ENCODE measurements at places on chromosomes 11 and 22. TPM values are rescaled to one million over a fixed set of nuclear protein-coding genes. Genes with fewer than 3 reads are reported as not detected.

GRCh38 chr11:10373340-10373739 is 68.5 kb downstream of the ADM start:
- no peak for DNase-seq

PARVG gene
- 1.5 TPM for polyA plus RNA-seq

DNA sequence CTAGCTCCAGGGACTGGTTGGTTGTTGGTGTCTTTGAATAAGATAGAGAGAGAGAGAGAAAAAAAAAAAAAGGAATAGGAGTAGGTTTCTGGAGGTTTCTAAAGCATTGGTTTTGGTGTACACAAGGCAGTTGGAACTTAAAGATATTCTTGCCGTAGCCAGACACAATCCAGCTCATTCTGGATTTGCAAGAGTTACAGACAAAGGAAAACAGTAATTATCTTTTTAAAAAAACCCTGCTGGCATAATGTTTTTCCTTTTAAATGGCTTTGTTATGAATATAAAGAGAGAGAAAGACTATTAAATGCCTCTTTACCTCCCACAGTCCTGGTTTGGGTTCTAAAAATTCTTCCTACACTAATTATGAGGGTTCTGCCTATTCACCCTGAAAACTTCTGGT is 120.4 kb upstream of the RAG2 start:
- no peak for DNase-seq

- DNase-seq = no peak
Observed at GRCh38 chr11:72012897-72013721, 14.4 kb downstream of the IL18BP start.

- DNase-seq = no peak
Observed at GRCh38 chr22:31136155-31136554, 4.2 kb downstream of the PLA2G3 start.

ROBO4 gene
- polyA plus RNA-seq = not detected

DNA sequence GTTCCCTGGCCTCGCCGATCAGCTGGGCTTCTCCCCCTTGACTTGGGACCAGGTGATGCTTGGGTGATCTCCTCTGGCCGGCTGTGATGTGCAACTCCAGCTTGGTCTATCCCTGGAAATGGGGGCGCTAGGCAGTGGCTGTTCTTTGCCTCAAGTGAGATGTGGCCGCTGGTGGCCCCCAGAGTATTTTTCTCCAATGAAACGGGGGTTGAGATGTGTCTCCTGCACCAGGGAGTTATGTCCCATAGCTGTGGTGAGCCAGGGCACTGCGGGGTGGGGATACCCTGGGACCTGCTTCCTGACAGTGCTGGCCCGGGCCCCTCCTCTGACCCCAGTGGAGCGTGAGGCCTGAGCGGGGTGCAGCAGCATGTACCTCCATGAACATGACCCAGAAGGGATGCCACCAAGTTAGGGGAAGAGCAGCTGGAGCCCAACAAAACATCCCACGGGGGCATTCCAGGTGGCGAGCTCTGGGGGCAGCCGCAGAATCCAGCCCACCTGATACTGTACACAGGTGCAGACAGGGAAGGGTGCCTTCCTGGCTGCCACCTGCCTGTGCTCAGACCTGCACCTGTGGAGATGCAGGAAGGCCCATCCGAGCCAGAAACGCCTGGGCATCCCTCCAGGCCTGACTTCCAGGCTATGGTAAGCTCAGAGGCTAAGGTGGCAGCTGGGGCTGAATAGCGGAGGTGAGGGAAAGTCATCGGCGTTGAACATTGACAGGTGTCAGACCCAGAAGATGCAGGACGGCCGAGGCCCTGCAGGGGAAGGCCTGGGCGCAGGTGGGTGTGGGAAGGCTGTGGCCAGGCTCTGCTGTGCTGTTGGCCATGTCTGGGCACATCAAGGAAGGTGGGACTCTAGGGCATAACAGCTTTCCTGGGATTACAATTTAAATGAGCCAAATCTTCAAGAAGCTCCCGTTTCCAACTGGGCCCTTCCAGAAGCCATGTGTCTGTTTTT is 97.3 kb downstream of the CTTN start:
- no peak for DNase-seq

DNA sequence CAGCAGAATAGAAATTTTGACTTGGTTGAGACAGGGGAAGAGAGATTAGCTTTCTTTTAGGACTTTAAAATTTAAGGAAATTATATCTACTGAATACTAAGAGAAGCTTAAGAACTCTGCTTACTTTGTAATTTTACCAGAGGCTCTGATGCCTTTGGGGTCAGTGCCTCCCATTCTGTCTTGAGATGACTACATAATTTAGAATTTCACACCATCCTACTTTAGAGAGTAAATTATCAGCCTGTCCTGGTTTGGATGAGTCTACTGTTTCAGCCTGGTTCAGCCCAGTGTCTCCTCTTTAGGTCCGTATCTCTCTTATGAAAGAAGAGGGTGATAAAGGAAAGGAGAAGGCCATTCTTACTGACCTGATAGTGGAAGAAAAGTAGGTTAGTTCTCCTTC is 9.8 kb downstream of the NUCB2 start:
- DNase-seq = no peak

- no peak for DNase-seq
Observed at GRCh38 chr22:38694049-38694448, 6.7 kb downstream of the JOSD1 start.

GRCh38 chr11:100008417-100008816 is 678.7 kb upstream of the ARHGAP42 start:
- no peak for DNase-seq

GRCh38 chr11:73423506-73423905 is 47.3 kb downstream of the RELT start:
- no peak for DNase-seq

CAPN5 gene
- polyA plus RNA-seq = 21.5 TPM

DNA sequence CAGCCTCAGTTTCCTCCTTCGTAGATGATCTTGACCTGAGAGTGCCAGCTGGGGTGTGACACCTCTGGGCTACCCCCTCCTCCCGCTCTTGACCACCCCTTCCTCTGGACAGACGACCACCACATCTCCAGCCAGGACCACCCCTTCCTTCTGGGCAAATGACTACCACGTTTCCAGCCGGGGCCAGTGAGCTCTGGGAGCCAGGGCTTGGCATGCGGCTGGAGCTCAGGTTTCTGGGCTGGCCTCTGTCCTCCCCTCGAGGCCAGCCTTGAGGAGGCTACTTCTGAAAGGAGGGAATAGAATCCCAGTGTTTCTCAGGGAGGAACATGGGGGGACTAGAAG is 120.9 kb downstream of the KCNQ1OT1 start:
- no peak for DNase-seq

- DNase-seq = no peak
Observed at GRCh38 chr11:97770570-97770969, 1250.2 kb upstream of the CNTN5 start.

DNA sequence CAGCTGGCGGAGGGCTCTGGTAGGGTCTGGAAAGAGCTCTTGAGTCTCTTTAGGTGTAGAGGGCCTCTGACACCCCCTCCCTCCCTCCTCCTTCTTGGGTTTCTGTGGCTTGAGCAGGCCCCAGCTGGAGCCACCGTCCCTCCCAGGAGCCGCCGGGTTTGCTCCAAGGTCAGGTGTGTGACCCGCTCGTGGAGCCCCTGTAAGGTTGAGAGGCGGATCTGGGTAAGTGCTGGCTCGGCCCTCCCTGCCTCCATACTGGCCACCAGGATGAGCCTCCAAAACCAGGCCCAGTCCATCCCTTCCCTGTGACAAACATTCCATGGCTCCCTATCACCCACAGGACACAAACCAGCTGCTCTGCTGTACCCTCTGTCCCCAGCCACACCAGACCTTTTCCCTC is 9.3 kb downstream of the PLEKHB1 start:
- no peak for DNase-seq

DNA sequence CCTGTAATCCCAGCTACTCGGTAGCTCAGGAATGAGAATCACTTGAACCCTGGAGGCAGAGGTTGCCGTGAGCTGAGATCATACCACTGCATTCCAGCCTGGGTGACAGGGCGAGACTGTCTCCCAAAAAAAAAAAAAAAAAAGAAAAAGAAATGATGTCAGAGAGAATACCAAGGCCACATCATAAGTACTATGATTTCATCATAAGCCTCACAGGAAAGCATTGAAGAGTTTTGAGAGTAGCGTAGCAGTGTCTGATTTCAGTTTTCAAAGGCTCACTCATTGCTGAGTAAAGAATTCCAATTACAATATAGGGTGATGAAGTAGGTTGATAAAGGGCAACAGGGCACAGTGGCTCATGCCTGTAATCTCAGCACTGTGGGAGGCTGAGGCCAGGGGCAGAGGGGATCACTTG is 88.8 kb downstream of the MRTFA start:
- no peak for DNase-seq

- no peak for DNase-seq
Observed at GRCh38 chr11:21909145-21909544, 283.7 kb upstream of the ANO5 start.

DNA sequence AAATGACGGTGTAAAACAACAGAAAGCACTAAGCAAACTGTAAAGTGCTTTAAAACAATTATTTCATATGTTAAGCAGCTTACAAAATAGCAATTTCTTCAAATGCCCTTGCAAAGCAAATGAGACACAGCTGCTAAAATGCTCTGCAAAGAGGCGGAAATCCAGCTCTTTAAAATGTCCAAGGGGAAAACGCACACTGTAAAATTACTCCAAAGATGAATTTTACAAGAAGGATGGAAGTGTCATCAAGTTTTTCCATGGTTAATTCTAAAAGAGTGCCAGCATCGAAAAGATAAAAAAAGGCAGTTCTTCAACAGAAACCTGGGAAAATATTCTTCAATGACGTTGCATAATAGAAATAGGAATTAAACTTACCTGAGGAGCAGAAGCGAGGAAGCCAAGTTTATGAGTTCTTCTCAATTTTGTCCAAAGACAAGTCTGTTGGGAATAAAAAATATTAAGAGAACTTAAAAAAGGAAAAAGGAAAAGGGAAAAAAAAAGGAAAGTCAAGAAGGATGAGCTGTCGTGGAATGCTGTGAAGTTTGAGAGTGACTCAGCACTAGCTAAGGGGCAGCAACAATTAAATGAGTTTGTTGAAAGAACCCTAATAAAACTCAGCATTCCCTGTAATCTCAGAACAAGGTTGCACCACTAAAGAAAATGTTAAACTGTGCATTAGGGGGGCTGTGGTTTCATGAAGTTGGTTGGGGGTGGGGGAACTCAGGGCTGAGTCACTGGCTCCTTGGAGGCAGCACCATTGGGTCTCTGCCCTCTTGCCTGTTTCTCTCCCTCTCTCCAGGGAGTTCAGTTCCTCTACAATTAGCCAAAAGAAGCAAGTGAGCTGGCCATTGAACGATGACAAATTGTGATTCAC is 64.2 kb upstream of the BLID start:
- DNase-seq = no peak

C11orf86 gene
- polyA plus RNA-seq = 0.97 TPM

MACROD1 gene
- 34.1 TPM for polyA plus RNA-seq

DNA sequence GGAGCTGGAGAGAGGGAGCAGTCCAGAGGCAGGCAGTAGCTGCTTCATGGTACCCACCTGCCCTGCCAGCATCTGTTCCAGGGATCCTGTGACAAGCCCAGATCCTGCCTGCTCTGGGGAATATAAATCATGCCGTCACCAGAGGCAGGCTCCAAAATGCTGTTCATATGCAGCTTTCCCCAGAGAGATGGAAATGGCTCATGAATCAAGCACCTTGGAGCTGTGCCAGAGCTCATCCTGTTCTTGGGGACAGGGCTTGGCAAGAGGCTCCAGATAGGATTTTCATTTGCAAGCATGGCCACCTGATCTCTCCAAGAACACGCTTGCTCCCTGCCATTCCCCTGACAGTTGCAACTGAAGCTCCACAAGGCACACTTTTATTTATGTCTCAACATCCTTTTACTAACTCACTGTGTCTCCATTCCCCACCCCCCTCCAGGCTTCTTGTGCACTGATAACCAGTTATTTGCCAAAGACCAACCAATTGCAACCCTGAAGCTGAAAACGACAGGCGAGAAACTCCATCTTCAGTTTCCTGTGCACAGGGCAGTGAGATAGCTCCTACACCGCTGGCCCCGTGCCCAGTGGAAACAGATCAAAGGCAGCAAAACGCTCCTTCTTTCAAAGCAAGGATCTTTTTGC is 115.8 kb upstream of the PITPNB start:
- DNase-seq = no peak

H19 gene
- polyA plus RNA-seq = 10.0 TPM

GRCh38 chr11:79333355-79333754 is 107.5 kb downstream of the TENM4 start:
- no peak for DNase-seq

- no peak for DNase-seq
Observed at GRCh38 chr11:113632981-113633380, 73.1 kb downstream of the TMPRSS5 start.

CTNND1 gene
- polyA plus RNA-seq = 97.8 TPM
